ENCODE measurements at places on chromosomes 6 and 20. TPM values are rescaled to one million over a fixed set of nuclear protein-coding genes. Genes with fewer than 3 reads are reported as not detected.

DNA sequence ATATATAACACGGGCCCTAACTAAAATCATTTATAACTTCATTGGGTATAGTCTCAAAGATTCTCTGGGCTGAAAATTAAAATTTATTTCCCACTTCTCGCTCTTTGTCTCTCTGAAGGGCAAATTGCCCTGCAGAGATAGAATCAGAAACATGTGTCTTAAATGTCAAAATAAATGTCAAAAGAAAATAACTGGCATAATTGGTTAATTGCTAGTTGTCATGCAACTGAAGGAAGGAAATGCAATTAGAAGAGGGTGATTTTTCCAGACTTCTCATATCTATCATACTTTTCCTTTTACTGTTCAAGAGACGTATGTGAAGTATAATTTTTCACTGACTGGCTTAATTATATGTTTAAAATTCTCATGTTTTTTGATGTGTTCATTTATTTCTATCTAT lies 80.3 kb upstream of the HMGCLL1 start:
- no peak for DNase-seq

DNA sequence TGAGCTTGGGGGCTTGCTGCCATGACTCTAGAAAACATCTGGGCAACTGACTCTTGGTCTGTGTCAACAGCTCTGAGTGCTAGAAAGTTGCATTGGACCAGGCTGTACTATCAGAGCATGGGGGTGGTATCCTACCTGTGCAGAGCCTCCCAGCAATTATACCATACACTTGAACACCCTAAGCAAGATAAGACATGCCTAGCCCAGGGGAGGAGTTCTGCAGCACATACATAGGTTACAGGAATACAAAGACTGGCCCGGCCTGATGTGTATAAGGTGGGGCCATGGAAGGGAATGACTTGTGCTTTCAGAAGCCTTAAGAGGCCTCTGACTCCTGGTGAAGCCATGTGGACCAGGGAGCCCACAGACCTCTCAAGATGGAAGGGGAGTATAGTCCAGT lies 11.4 kb upstream of the MOCS1 start:
- DNase-seq = no peak

DNA sequence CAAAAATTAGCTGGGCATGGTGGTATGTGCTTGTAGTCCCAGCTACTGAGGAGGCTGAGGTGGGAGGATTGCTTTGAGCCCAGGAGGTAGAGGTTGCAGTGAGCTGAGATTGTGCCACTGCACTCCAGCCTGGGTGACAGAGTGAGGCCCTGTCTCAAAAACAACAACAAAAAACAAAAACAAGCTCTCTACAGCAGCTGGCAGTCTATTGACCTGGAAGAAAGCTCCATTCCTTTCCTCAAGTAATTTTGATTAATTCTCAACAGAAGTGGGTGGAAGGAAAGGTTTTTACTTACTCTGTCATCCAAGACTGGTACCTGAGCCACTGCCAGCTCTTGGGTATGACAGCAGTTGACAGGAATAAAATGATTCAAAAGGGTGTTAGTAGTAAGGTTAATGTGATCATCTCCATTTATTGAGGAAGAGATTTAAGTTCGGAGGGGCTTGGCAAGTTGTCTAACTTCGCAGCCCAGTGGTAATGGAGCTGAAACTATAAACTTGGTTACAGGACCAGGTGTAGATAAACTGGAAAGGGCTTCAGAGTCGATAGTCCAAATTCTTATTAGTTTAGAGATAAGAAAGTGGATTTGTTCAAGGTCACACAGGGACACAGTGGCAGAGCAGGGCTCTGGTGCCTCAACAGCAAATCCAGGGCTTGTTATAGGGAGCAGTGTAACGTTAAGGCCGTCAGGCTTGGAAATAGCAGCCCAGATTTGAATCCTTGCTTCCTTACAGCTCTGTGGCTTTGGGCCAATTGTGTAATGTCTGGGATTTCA lies 14.8 kb downstream of the SRSF3 start:
- no peak for DNase-seq

- no peak for DNase-seq
Measured at GRCh38 chr6:145721144-145721543, 14.2 kb downstream of the EPM2A start.

DNA sequence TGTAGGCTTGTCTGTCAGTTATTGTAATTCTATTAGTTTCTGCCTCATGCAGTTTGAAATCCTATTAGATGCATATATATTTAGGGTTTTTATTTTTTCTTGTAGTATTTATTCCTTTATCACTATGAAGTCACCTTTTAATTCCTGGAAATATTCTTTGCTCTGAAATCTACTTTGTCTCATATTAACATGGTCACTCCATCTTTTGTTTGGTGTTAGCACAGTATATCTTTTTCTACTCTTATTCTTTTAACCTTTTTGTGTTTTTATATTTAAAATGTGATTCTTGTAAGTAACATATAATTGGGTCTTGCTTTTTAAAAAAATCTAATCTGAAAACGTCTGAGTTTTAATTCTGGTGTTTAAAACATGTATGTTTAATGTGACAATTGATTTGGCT lies 121.6 kb downstream of the GJA10 start:
- DNase-seq = no peak

Gene PRRT1
- total RNA-seq = 0.51 TPM

Gene OR2H1
- total RNA-seq = not detected

Gene IMPG1
- total RNA-seq = not detected

Data from G401 (cell line).